ENCODE measurements at places on chromosomes 7 and 10.
A peak's percentile ranks its signal among the peaks of the same experiment; 100 is the strongest.

- no peak for DNase-seq
Observed at GRCh38 chr7:4445777-4446176, 236.3 kb upstream of the FOXK1 start.

DNA sequence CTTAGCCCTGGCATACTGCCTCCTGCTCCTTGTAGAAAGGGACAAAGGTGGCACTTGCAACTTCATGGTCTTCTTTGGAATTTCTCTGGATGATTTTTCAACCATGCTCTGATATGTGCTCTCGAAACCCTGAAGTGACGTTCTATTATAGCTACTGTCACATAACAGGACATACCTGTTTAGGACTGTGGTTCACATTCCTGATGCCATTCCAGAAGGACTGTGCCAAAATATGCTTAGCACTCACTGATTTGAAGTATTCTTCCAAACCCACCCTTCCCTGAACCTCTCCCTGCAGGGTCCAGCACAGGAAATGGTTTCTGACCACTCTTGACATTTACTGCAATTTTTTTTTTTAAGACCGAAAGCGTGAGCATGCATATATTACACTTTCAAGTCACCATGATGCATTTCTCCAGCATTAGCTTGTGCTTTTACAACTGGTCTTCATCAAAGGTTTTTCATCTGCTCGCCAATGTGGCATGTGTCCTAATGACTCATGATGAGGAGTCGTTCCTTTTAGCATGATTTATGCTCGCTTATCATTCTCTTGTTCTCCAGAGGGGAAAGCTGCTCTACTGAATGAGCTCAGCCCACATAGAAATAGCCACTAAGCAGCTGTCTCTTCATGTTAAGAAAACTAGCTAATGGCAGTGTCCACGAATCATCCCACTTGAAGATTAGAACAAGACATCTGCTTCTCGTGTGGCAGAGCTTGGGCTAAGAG is 135.2 kb downstream of the ADAM12 start:
- no peak for DNase-seq

GRCh38 chr7:98784216-98784785 is 85.5 kb downstream of the TMEM130 start:
- no peak for DNase-seq

DNA sequence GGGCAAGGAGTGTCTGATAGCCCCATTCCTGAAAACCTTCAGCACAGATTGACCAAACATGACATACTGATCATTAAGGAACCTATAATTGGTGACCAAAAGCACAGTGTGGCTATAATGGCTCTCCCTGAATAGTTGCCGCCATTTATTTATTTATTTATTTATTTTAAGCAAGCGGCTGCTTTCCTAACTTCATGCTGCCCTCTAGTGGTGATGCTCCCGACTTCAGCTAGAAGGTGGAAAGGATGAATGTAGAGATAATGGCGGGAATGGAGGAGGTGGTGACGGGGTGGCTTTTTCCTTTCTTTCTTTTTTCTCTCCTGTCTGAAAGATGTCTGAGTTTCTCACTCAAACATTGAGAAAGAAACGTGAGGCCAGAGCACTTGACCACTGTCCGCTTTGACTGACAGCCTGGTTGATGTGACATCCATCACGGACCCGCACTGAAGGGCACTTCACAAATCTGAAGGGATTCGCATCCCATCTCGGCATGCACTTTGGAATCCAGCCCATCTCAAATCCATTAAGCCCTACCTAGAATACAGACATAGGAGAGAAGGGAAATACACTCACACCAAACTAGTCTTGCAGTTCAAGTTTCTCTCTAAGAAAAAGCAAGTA is 1090.1 kb downstream of the KCNMA1 start:
- peak; percentile 81 for DNase-seq

DNA sequence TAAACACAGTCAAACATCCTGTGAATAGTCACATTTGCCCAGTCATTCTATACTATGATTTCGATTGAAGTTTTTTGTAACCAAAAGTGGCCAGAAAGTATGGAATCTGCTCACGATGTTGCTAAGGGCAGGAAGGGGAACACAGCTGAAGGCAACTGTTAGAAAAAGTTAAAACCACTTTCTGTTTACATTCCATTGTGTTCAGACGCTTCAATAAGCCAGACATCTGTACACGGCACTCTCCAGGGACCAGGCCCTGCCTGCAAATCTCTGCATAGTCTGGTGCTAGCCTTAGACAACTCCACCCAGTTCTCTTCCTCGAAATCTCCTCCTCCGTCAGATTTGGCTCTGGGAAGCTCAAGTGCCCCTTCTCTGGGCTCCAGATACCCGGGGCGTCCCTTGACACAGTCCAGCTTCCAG is 17.1 kb upstream of the TMEM120A start:
- DNase-seq = no peak

DNA sequence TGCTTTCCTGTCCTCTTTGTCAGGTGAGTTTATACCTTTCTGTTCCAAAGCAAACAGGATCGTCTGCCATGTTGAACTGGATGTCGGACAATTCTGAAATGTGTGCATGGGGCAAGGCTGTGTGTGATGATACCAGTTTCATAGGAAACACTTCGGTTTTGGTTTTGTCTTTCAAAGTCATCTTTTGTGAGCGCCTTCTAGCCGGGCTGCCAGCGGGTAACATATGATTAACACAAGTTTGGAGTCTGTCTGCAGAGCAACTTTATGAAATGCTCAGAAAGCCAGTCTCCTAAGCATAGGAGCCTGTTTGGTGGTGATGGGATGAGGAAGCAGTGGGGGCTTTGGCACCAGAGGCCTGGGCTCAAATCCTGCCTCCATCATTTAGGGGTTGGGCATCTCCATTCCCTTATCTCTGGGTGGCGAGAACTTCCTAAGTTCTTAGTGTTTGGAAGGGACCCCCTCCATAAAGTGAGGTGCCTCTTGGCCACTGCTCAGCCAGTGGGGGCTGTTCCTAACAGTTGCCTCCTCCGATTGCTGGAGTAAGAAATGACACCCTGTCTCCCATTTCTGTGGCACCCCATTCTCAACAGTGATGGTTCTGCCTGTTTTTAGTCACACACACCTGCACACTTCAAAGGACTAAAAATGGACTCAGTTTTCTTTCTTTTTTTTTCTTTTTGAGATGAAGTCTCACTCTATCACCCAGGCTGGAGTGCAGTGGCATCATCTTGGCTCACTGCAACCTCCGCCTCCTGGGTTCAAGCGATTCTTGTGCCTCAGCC is 36.8 kb downstream of the CUX1 start:
- no peak for DNase-seq

GRCh38 chr7:28130277-28130676 is 50.3 kb downstream of the JAZF1 start:
- no peak for DNase-seq

DNA sequence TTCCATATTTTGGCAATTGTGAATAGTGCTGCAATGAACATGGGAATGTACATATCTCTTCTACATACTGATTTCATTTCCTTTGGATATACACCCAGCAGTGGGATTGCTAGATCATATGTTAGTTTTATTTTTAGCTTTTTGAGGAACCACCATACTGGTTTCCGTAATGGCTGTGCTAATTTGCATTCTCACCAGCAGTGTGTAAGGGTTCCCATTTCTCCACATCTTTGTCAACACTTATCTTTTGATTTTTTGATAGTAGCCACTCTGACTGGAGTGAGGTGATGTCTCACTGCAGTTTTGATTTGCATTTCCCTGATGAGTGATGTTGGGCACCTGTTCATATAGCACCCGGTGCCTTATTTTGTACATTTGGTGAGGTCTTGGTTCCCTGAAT is 519.6 kb downstream of the REEP3 start:
- DNase-seq = no peak

DNA sequence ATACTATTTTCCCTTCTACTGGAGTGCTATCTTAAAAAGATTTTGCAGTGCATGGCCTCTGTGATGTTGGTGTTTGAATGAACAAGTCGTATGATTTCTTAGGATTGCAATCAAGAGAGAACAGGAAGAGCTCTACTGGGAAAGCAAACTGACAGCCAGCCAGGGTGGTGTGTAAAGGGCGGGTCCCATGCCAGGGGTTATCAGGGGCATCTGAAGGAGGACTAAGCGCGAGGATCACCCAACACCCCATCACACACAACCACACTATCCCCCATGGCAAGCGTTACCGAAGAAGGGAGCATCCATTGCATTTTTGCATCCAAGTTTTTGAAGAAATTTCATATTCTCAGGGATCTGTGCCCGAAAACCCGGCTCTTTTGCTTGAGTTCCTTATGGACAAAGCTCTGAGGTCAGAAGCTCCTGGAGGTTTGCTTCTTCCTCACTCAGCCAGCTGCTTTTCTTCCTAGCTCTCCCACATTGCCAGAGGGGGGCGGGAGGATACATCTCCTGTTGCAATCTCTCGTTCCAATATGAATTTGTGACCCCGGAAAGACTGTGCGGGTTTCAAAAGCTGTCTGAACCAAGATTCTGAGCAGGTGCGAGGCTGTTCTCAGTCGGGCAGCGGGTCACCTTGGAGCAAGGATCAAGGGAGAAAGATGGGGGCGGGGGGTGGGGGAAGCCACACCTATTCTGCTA is 5.2 kb downstream of the NEUROD6 start:
- DNase-seq = no peak
